CD4-positive, alpha-beta T cell treated with Interleukin-1 beta for 1 hour (primary cell): ENCODE measurements at places on chromosomes 2 and 18.

GRCh38 chr18:63677500-63678225 is 16.0 kb upstream of the SERPINB3 start:
- DNase-seq: no peak

- DNase-seq: no peak
These were observed 5.9 kb downstream of the LMAN1 start for GRCh38 chr18:59353079-59353680.

- no peak for DNase-seq
These were observed 20.2 kb downstream of the PSTPIP2 start for GRCh38 chr18:46051731-46052461.

GRCh38 chr18:59265974-59266369 is 7.3 kb downstream of the RAX start:
- DNase-seq: no peak

- peak; percentile 36 for DNase-seq
These were observed 16.7 kb upstream of the STAT1 start for GRCh38 chr2:191030521-191031154.

GRCh38 chr2:228793116-228793515 is 478.0 kb downstream of the PID1 start:
- DNase-seq: no peak

GRCh38 chr2:224612578-224612977 is 27.4 kb upstream of the CUL3 start:
- no peak for DNase-seq

DNA sequence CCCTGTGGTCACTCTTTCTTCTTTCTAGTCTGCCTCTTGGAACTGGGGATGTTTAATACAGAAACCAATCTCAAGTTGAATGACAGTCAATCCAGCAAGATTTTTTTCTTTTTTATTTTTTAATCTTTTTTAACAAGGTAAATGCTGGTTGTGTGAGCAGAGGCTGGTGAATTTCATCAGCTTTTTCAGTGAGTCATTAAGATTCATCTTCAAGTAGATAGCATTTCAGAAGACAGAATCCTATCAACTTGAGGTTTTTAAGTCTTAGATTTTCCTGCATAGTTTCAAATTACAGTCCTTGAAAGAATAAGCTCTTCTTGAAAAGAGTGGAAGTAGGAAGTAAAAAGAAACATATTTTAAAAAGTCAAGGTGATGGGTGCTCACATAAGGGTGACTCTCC is 12.4 kb downstream of the SLC8A1 start:
- DNase-seq: no peak

DNA sequence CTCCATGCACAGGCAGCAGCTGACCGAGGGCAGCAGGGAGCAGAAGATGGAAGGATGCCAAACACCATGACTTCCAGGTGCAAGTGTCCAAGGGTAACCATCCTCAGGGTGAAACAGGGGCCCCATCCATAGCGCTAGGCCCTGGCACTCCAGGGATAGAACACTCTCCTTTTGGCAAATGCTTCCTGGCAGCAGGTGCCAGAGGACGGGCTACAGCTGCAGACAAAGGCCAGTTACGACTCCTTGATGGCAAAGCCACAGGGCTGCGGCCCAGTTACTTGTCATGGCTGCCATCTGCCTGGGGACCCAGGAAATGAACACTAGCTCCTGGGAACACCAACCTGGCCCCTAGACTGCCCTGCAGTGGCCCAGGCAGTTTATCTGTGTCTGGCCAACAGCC is 178.8 kb downstream of the TMEM163 start:
- DNase-seq: no peak

GRCh38 chr18:36095936-36096519 is 28.7 kb upstream of the RPRD1A start:
- DNase-seq: peak; percentile 55

DNA sequence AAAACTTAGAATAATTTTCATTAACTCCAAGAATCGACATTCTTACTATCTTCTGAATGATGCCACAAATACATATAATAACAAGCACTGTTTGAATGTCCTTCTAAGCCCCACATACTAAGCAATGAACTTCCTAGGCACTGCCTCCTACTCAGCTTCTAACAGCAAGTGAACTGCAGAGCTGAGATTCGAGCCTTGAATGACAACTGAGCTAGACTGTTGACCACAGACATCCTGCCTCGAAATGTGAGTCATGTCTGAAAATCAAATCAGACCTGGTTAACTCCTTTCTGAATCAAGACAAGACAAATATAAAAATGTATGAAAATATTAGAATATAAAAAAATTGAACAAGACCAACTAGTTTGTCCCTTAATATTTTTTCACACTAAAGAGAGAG is 108.1 kb downstream of the MYT1L start:
- DNase-seq: no peak

GRCh38 chr2:75920859-75921551 is 210.3 kb upstream of the GCFC2 start:
- no peak for DNase-seq

- DNase-seq: no peak
These were observed 150.5 kb downstream of the COPS8 start for GRCh38 chr2:237236188-237236587.

DNA sequence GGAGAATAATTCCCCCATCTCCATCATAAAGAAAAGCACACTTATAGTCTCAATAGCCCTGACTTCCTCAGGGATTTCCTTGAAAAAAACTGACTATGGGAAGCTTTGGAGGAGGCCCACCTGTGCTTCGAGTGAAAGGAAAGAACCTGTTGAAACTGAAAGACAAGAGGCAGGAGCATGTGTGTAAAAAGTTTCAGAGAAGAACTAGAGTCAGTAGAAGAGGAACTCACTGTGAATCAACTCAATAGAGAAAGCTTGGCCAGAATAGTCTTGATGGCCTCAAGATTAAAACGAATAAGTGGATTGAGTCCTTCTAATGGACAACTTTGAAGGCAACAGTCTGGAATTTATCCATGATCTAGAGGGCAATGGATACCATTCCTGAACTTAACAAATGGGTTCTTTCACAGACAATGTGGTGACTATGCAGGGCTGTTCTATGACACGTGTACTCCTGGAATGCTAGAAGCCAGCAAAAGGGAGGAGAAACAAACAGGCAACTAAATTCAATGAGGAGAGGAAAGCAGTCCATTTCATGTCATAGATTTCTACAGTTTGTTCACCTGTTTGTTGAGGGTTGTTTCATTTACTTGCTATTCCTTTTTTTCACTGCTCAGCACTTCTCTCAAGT is 442.3 kb downstream of the GRB14 start:
- no peak for DNase-seq

GRCh38 chr2:138652378-138652777 is 127.8 kb downstream of the NXPH2 start:
- no peak for DNase-seq

GRCh38 chr2:16185801-16186272 is 245.5 kb downstream of the MYCN start:
- DNase-seq: no peak

- DNase-seq: peak; percentile 29
These were observed 258.3 kb upstream of the CXCR4 start for GRCh38 chr2:136376211-136376610.

DNA sequence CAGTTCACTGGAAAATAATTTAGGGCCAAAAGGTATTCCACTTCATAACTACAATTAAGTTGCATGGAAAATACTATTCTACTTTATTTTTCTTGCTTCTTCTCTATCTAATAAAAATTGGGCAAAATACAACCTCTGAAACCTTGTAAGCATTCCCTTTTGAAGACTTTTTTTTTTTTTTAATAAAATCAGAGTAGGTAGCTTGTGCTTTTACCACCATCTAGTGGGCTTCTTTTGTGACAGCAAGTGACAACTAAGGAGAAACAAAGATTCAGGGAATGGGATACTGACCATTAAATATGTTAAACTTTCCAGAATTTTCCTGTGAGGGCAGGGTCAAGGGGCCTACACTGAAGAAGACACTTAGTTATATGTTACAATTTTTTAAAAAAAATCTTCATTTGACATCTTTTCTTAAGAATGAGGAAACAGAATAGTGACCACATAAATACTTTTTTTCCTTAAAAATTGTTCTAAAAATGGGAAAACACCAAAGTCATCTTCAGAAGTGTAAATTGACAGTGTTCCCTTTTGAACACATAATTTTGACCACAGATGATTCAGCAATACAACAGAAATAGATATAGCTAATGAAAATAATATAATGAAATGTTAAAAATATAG is 1183.2 kb upstream of the ACVR2A start:
- no peak for DNase-seq

DNA sequence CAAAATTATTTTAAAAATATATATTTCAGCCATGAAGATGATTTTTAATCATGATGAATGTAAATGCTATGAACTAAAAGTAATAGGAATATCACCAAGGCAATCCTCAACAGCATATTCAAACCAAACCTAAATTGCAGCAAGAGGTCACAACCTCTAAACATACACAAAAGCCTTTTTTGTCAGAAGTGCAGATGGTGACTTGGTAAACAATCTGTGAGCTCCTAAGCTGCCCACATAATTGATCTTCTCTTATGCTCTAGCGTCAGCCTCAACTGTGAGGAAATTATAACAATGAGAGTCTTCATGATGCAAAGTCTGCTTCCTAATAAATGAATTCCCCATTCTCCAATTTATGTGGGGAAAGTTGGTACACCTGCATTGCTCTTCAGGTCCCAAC is 113.2 kb downstream of the TSN start:
- DNase-seq: no peak

DNA sequence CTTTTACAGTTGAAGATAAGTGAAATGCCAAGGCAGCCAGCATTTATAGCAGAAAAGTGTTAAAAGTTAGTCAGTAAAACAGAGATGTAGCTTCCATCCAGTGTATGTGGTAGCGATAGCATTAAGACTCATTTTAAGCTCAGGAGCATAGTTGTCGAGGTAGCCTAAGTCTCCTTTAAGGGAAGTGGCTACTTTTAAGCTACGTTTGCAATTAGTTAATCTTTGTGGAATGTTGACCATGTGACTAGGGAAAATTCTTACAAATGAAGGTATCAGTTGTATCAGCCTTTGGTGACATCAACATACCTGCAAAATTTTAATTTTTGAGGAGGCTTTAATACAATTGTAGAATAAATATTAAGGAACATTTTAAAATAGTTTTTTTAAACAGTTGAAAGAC is 61.9 kb downstream of the LHCGR start:
- no peak for DNase-seq

DNA sequence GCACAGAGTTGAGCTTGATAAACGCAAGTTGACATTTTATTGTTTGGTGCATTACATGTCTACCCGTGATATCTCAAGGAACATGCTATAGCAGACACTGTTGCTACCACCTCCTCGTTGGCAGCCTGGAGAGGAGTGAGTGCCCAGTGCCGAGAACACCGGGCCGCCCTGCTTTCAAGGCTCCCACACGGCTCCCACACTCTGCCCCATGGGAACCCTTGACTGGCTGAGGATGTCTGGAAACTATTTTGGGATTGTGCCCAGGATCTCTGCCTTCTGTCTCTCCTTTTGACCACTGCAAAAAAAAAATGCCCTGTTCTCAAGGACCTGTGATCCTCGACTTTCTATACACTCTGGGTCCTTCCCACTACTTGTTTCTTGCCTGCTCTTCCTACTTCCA is 21.1 kb downstream of the TET3 start:
- DNase-seq: no peak

- no peak for DNase-seq
These were observed 90.6 kb upstream of the EFEMP1 start for GRCh38 chr2:56014046-56014730.

DNA sequence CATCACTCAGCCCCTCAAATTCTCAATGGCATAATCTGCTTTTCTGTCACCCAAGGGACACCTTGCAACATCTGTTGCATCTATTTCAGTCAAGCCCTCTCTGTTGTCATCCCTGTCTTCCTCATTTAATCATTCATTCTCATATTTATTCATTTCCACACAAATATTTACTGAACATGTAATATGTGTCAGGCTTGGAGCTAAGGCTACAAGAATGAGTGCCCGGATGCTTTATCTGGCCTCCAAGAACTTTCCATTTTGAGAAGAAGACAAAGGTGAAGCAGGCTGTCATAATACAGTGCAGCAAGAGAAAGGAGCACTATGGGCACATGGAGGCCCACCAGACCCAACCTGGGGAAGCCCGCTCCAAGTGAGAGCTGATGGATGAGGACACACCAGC is 15.6 kb downstream of the IL18RAP start:
- DNase-seq: no peak

DNA sequence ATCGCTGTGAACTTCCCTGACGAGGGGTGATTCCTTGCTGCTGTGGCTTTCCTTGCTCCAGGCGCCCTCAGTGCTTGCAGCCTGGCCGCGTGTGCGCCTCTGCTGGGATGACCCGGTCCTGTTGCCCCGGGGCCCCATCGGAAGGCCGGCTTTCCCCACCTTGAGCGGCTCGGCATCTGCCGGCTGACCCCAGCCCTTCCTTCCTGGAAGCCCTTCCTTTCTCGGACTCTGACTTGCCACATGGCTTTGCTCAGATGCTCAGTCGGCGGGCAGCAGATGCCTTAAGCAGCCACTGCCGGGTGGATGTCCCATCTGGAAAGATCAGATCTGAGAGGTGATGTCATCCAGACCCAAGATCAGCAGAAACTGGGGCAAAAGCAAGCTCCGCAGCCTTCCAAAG is 100.5 kb upstream of the ODC1 start:
- DNase-seq: no peak

GRCh38 chr2:177984749-177985148 is 87.8 kb downstream of the PDE11A start:
- no peak for DNase-seq

GRCh38 chr2:98825858-98826257 is 94.9 kb upstream of the MGAT4A start:
- no peak for DNase-seq
